IMR-90 (cell line): ENCODE measurements at places on chromosomes 2 and 18. TPM values are rescaled to one million over a fixed set of nuclear protein-coding genes. Genes with fewer than 3 reads are reported as not detected.

COQ10B gene
- 28.7 and 64.2 TPM in 2 replicates for total RNA-seq

TRIP12 gene
- 209 and 315 TPM in 2 replicates for total RNA-seq

GRCh38 chr2:182170341-182170740, 184.7 kb downstream of the PPP1R1C start:
- DNase-seq: no peak

GRCh38 chr18:23585007-23585871, 1.1 kb downstream of the NPC1 start:
- DNase-seq: no peak

DNA sequence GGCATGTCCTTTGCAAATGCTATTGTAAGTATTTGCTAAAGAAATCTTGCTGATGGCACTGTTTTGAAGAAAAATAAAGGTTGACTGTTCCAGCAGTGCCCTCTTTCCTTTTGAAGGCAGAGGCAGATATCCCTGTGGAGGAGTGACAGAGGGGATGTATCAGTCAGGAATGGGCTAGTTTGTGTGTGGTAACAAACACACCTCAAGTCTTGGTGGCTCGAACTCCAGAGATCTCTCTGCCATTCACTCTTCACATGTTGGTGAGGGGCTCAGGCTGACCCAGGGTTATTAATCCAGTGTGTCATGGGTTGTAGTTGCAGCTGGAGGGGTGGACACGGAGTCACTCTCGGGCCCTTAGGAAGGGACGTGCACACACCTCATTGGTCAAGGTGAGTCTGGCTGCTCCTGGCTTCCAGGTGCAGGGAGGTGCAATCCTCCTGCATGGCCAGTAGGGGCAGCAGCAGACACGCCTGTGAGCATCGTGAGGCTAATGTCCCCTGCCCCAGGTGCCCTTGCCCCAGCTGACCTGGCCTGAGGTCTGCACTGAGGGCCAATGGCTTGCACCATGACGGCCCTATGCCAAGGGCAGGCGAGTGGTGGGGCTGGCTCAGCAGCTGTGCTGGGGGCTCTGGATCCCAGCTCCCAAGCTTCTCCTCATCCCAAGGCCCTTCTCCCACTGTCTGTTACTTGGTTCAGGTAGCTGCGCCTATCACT, 146.5 kb downstream of the ASB1 start:
- no peak for DNase-seq
